AML-193 (cell line): ENCODE measurements at places on chromosomes 7 and 10.

GRCh38 chr10:451021-451471 is 238.4 kb downstream of the DIP2C start:
- no peak for DNase-seq

- DNase-seq, result no peak
Measured at GRCh38 chr10:105138358-105138757, 497.3 kb downstream of the SORCS3 start.

DNA sequence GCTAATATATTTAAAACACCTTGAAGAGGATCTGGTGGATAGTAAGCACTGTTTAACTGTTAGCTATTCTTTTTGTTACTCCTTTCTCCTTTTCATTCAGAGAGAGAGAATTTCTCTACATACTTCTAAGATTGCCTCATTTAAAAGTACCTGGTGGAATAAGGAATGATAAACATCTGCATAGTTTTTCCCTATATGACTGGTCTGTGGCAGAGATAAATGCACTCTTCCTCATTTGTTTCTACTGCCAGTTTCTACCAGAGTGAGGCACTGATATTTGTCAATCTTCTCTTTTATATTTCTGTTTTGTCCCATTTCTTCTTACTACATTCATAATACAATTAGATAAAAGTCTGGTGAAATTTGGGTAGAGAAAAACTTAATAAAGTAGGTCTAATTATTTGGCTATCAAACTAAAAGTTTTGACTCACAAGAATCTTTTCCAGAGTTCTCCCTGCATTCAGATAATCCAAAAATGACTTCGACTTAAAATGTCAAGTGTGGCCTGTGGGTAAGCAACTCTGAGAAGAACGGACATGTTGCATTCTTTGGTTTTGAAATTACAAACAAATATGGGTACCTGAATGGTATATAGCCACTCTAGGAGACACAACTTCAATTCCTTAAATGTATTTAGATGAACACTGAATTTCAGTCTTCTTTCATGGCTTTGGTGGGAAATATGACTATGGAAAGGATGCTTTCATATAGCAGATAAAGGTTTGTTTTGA is 38.8 kb downstream of the RNLS start:
- no peak for DNase-seq

- no peak for DNase-seq
Measured at GRCh38 chr10:29083096-29083495, 205.8 kb upstream of the LYZL1 start.

DNA sequence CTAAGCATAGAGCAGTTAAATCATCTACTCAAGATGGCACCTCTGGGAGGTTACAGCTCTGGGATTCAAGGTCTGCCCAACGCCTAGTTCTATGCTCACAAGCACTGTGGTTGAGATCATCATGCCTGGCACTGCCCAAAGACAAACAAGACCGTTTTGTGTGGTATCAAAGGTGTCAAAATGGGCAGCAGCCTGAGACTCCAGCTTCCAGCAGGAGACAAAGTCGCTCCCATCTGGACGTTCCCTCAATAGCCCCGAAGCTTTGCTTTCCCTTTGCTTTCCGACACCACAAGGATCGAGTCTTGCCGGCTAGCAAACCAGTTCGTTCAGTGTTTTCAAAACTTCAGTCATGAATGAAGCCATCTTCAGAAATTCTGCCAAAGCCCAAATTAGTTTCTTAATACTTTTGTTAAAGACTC is 5.1 kb downstream of the HABP2 start:
- no peak for DNase-seq

GRCh38 chr10:85558533-85558932 is 808.1 kb downstream of the GRID1 start:
- no peak for DNase-seq

DNA sequence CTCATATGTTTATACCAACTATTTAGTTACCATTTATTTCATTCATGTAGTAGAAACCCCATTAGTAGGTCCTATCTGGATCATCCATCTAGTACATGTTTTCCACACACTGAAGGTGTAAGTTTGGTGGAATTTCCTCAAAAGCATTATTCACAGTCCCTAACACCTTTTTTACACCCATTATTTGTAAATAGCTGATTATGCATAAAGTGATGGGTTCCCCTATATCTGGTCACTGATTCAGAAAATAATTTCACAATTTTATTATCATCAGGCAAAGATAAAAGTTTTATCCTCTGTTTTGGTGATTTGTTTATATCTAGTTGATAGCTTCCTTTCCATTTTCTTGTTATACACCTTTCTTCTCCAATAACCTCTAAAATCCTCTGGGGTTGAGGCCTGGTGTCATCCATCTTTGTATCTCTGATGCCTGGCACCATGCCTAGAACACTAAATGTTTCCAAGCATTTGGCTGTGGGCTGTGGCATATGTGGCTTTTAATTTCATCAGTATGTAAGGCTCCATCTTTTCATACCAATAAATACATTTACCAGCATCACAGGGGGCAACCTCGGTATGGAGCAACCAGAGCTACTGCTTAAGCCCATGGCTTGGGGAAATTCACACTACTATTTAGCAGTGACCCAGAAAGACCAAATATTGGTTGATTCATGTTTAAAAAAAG is 1089.5 kb upstream of the LRRN3 start:
- no peak for DNase-seq

DNA sequence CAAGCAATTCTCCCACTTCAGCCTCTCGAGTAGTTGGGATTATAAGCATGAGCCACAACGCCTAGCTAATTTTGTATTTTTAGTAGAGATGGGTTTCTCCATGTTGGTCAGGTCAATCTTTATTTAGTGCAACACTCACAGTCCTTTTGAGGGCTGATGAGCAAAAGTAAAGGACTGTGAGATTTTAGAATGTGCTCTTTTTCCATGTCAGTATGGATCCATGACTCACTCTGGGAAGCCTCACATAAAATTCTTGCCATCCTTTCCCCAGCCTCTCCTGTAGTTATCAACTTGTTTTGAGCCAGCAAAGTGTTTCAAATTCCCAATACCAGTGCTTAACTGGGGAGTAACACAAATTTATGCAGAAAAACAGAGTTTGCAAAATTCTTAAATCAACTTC is 135.8 kb upstream of the CXCL12 start:
- no peak for DNase-seq
